ENCODE measurements at places on chromosomes 6 and 20. TPM values are rescaled to one million over a fixed set of nuclear protein-coding genes. Genes with fewer than 3 reads are reported as not detected.

The VEGFA gene
- total RNA-seq: 91.7 TPM

- DNase-seq: peak; percentile 80
These were observed 93.9 kb downstream of the RNASET2 start for GRCh38 chr6:166862287-166862977.

- no peak for DNase-seq
These were observed 75.2 kb upstream of the GLP1R start for GRCh38 chr6:38973178-38974057.

The OR2J3 gene
- not detected for total RNA-seq
